ENCODE measurements at places on chromosomes 16 and 17. TPM values are rescaled to one million over a fixed set of nuclear protein-coding genes. Genes with fewer than 3 reads are reported as not detected.

The SAMD14 gene
- 3.3 TPM for total RNA-seq

The MAZ gene
- total RNA-seq: 94.9 TPM

DNA sequence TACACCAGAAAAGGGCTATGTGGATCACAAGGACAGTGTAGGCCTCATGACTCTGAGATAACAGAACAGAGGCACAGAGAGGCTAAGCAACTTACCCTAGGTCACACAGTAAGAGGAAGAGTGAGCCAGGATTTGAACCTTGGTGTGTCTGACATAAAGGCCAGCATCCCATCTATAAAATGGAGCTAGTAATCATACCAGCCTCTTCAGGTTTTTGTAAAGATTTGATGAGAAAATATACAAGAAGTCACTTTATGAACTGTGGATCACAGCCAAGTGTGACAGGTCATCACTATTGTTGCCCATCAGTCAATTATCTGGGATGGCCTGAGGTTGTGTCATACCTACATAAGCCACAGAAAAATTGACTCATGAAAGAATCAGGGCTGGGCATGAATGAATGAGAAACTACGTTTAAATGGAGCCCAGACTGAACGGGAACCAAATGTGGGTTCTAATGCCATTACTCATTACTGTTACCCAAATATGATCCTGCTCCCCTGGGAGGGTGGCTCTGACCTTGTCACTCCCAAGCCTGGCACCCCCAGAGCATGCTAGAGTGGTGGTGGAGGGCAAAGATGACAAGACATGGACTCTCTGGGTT lies 21.0 kb downstream of the FBXO39 start:
- no peaks in the 10 kb centered on the region for H3K4me1 ChIP-seq
- DNase-seq: no peak
- no peak overlapping the region for H3K4me3 ChIP-seq
- H3K36me3 ChIP-seq: no peaks in the 10 kb centered on the region
- H3K27ac ChIP-seq: no peak overlapping the region

GRCh38 chr16:65388592-65388991 lies 266.7 kb upstream of the CDH11 start:
- no peaks in the 10 kb centered on the region for H3K36me3 ChIP-seq
- no peak for DNase-seq
- H3K4me1 ChIP-seq: peaks cover 3% of the 10 kb centered on the region
- no peak overlapping the region for H3K27ac ChIP-seq

DNA sequence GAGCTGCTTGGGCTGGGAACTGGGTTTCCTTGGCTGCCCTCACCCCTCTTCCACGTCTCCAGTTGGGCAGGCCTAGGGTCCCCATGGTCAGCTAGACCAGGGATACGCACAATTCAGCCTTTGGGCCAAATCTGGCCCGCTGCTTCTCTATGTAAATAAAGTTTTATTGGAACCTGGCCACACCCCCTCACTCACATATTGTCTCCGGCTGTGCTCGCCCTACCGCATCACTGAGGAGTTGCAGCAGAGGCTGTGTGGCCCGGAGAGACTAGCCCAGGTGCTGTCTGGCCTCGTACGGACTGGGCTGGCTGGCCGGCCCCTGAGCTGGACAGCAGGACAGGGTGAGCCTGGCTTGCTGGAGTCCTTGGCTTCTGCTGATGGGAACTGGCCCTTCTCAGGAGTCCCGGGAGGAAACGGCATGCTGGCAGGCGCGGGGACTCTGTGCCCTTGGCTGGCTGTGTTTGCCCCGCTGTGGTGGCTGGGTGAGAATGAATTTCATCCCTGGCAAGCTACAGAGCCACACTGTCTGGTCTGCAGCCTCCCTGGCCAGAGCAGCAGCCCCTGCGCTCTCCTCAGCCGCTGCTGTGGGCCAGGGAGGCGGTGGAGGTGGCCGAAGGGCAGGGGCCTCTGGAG lies 82.0 kb downstream of the ENGASE start:
- H3K4me1 ChIP-seq: no peaks in the 10 kb centered on the region
- DNase-seq: no peak
- H3K36me3 ChIP-seq: no peaks in the 10 kb centered on the region
- no peak overlapping the region for H3K4me3 ChIP-seq
- peaks cover 8% of the 10 kb centered on the region for H3K27me3 ChIP-seq

DNA sequence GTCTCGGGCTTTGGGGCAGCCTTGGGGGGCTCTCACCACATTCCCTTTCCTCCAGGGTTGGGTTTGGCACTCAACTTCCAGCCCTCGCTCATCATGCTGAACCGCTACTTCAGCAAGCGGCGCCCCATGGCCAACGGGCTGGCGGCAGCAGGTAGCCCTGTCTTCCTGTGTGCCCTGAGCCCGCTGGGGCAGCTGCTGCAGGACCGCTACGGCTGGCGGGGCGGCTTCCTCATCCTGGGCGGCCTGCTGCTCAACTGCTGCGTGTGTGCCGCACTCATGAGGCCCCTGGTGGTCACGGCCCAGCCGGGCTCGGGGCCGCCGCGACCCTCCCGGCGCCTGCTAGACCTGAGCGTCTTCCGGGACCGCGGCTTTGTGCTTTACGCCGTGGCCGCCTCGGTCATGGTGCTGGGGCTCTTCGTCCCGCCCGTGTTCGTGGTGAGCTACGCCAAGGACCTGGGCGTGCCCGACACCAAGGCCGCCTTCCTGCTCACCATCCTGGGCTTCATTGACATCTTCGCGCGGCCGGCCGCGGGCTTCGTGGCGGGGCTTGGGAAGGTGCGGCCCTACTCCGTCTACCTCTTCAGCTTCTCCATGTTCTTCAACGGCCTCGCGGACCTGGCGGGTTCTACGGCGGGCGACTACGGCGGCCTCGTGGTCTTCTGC lies 8.4 kb downstream of the SLC16A3 start:
- H3K4me1 ChIP-seq: peaks cover 62% of the 10 kb centered on the region
- no peak overlapping the region for H3K27ac ChIP-seq
- H3K27me3 ChIP-seq: no peaks in the 10 kb centered on the region
- no peak overlapping the region for H3K4me3 ChIP-seq
- peaks cover 4% of the 10 kb centered on the region for H3K36me3 ChIP-seq

The SGCA gene
- 5.0 TPM for total RNA-seq

The AOC3 gene
- 82.9 TPM for total RNA-seq

The CDRT4 gene
- 8.6 TPM for total RNA-seq
